Foreskin keratinocyte (primary cell): ENCODE measurements at places on chromosomes 16 and 17. TPM values are rescaled to one million over a fixed set of nuclear protein-coding genes. Genes with fewer than 3 reads are reported as not detected.

GRCh38 chr16:29811170-29811895, 660 bp upstream of the PRRT2 start:
- DNase-seq = peak; percentile 91

DNA sequence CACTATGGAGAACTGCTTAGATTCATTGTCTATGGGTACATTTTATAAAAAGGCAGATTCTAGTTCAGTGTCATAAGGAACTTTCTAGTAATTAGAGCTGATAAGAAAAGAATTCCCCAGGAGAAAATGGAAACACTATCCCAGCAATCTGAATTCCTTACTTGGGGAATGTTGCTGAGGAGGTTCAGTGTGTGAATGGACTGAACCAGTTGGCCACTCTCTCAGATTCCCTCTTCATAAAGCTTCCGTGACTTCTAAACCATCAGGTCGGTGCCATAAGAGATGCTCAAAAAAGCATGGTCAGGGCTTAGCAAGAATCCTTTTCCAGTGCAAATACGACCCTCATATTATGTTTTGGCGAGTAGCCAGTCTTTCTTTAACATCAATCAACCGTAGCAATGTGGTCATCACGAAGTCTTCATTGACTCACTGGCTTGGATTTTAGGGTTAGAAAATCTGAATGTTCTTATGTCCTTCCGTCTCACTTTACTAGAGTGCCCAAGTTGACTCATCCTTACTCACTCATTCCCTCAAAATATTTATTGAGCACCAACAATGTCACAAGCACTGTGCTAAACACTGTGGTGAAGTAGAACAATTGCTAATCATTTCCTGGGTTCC, 102.7 kb upstream of the HLF start:
- DNase-seq = peak; percentile 77

DNA sequence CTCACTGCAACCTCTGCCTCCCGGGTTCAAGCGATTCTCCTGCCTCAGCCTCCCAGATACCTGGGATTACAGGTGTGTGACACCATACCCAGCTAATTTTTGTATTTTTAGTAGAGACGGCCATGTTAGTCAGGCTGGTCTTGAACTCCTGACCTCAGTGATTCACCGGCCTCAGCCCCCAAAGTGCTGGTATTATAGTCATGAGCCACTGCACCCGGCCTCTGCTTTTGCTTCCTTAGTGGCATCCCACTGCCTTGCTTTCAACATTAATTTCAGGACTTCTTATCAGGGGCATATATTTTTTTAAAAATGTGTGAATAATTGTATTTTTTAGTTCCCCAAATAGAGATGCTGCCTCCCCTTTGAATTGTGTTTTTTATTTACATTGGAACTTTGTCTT, 98.8 kb downstream of the SYCE1L start:
- DNase-seq = no peak

DNA sequence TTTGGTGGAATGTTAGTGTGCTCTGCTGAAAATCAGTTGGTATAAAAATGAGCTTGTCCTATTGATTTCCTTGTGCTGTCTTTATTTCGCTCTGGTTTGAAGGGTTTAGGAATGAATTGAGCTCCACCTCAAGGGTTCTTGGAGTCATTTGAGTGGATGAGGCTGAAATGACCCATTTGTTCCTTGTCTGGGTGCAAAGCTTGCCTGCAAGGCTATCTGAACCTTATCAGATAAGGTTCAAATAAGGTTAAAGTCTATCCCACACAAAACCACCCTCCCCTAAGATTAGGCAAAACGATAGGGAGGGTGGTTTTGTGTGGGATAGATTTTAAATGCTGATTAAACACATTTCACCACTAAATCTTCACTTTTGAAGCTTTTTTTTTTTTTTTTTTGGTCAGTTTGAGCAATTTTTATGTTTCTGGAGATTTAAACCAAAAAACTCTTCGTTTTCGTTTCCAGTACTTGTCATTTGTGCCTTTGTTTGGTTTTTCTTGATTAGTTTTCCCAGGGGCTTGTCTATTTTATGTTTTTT, 62.7 kb downstream of the ARHGAP44 start:
- no peak for DNase-seq

DNA sequence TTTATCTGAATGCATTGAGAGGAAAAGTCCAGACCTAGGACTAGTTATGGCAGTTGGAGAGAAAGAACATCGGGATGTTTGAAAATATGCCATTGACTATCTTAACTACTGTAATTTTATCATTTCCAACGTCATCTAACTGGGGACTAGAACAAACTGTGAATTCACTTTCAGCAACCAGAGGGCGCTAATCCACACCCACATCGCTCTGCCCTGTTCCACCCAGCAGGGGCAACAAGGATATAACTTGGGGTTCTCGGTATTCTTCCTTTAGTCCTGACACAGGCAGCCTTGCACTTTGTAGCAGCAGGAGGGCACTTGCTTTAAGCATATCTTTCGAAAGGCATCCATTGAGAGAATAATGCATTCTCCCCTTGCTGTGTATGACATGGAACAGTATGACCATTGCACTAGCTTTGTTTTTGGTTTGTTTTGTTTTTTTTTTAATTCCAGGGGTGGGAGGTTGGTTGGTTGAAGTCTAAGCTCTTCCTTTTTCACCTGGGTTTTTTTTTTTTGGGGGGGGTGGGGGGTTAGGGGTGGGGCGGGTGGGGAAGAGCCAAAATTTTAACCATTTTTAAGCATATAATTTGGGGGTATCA, 31.5 kb downstream of the SIAH1 start:
- DNase-seq = no peak

GRCh38 chr17:40602445-40603443, 37.5 kb upstream of the CCR7 start:
- DNase-seq = no peak

GRCh38 chr16:23901178-23902033, 65.6 kb downstream of the PRKCB start:
- no peak for DNase-seq

DNA sequence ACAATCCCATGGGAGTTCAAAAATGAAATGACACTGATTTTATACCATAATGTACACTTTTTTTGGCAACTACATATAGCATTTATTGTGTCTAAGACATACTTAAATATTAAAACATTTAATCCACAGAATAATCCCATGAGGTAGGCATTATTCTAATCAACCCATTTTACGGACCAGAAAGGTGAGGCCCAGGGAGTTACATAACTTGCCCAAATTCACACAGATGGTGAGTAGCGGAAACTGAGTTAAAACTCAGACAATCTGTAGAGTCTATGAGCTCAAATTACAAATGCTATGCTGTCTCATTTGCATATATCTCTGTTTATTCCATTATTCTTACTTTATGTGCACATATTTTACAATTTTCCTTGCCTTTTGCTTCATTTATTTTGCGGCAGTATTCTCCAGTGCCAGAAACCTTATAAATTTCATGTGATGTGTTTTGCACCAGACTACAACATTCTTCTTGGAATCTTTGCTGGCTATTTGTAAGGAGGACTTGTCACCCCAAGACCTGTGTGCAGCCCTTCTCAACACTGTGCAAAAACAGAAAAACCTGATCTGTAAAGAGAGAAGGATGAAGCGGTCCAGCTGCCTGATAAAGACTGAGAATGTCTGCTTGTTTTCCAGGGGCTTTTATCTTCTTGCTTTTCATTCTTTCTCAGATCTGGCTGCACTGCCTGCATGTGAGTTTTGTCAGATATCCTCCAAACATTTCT, 2.3 kb upstream of the ABCA9 start:
- DNase-seq = no peak

- DNase-seq = no peak
Observed at GRCh38 chr16:10501016-10501607, 79.3 kb downstream of the EMP2 start.

DNA sequence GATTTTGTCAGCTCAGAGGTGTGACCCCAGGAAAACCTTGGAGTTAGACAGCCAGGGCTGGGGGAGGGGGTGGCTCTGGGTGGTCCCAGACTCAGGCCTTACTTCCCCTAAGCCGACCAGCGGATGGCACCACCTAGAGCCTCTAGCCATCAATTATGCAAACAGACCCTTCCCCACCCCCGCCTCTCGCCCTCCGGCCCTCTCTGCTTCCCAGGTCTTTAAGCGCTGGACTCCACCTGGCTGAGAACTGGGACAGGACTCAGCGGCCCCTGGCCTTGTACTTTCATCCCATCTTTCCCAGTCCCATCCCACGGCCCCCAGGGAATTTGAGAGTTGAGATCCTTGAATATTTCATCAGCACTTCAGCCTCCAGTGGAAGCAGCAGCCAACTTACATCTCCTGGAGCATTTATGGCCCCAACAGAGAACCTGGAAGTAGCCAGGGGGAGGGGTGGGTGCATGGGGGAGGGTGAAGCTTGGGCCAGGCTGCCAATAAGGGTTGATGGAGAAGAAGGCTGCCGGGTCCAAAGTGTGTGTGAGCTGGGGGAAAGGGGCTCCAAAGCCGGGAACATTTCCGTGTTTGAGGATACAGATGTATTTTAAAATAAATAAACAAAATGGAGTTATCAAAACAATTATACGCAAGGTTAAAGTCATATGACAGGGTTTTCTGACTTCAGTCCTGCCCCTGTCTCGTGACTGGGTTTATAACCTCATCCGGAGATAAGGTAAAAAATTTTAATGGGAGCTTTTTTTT, 7.5 kb upstream of the JUP start:
- no peak for DNase-seq

DNA sequence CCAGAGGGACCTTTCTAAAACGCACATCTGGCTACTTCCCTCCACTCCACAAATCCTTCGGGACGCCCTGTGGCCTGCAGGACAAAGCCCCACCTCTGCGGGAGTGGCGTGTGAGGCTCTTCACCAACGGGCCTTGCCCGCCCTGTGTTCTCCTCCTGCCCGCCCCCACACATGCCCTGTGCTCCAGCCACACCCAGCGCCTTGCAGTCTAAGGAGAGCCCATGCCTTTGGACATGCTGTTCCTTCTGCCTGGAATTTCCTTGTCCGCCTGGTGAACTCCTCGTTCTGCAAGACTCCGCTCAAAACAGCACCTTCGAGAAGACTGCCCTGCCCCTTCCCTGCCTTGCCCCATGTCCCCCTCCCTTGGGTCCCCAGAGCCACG, 7.4 kb downstream of the ELOB start:
- peak; percentile 56 for DNase-seq

DNA sequence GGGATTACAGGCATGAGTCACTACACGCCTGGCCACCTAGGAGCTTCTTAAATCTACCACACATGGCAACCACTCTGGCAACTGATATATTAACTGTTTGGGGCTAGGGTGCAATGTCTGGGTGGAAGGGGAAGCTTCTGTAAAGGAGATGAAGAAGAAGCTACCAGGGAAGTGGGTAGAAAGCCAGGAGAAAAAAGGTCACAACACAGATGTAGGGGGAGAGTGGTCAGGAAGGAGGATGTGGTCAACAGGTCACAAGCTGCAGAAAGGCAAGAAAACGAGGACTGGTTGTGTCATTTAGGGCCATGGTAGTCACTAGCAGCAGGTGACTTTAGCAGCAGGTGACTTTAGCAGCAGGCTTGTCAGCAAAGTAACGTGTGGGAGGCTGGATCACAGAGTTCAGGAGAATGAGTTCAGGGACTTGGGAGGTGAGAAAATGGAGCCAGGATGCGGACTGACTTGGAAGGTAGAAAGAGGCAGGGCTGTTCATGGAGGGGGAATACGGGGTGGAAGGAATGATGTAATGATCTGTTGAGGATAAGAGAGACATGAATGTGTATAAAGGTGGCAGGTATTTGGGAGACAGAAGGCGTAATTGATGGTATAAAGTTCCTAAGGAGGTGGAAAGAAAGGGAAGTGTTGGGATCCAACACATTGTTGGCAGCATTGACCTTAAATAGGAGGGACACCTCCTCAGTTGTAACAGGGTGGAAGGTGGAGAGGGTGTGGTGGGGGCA, 16.3 kb upstream of the WFIKKN2 start:
- no peak for DNase-seq

DNA sequence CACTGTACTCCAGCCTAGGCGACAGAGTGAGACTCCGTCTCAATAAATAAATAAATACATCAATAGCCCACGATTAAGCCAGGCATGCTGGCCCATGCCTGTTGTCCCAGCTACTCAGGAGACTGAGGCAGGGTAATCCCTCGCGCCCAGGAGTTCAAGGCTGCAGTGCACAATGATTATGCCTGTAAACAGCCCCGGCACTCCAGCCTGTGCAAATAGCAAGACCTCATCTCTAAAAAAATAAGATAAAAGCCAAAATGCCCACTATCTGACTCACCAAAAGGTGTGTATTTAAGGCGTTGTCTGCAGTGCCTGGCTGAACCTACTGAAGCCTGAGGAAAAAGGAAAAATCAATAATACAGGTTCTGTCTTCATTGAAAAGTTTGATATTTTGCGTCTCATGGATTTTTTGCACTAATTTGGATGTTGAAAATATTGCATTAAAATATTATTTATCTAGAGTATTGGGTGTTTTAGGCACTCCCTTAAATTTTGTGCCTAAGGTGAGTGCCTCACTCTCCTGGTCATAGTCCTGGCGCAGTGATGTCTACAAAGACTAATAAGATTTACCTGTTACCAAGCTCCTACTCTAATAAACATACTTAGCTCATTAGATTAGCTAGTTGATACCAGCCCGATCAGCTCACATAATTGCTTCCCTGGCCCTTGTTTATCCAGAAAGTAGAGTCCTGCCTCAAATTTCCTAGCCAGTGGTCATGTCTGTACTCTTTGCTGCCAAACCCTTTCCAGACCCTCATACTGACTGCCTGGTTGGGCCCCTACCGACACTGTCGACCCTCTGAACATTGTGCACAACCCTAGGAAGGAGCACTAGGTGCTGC, 24.7 kb upstream of the TOB1 start:
- DNase-seq = no peak

- DNase-seq = peak; percentile 15
Observed at GRCh38 chr16:58515871-58516767, 802 bp downstream of the SETD6 start.

DNA sequence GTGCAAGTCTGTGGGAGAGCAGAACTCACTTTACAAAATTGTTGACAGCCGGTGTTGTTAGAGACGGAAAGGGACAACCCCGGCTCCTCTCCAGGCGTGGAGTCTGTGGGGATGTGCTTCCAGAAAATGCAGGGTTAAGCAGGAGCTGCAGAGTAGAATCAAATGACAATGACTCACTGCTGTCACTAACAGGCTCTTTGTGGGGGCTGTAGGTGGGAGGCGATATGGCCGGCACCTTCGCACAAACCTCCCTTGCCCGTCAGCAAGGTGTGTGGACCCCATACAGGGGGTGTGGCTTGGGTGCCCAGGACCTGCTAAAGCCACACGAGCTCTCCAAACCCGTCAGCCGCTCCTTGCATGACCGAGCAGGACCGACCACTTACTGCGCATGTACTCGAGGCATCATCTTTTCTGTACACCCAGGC, 5.8 kb downstream of the PDK2 start:
- no peak for DNase-seq

GNAO1 gene
- 0.07 and 0.24 TPM in 2 replicates for total RNA-seq

CFAP97D1 gene
- not detected in 2 replicates for total RNA-seq

CCL2 gene
- total RNA-seq = 0.27 and 0.63 TPM in 2 replicates

ESRP2 gene
- total RNA-seq = 36.2 and 41.7 TPM in 2 replicates

MYH1 gene
- total RNA-seq = not detected in 2 replicates

GP2 gene
- not detected in 2 replicates for total RNA-seq

OTOP3 gene
- not detected in 2 replicates for total RNA-seq

ARHGAP44 gene
- 2.8 and 3.0 TPM in 2 replicates for total RNA-seq
